ENCODE measurements at places on chromosomes 16 and 17.

- DNase-seq, result no peak
Measured at GRCh38 chr16:56969769-56970168, 8.0 kb downstream of the CETP start.

- DNase-seq, result no peak
Measured at GRCh38 chr17:45155029-45155428, 6.6 kb upstream of the HEXIM2 start.

GRCh38 chr16:2074071-2074470 lies 26.3 kb downstream of the TSC2 start:
- DNase-seq, result no peak

GRCh38 chr17:68205808-68206720 lies 41.8 kb upstream of the AMZ2 start:
- DNase-seq, result no peak

DNA sequence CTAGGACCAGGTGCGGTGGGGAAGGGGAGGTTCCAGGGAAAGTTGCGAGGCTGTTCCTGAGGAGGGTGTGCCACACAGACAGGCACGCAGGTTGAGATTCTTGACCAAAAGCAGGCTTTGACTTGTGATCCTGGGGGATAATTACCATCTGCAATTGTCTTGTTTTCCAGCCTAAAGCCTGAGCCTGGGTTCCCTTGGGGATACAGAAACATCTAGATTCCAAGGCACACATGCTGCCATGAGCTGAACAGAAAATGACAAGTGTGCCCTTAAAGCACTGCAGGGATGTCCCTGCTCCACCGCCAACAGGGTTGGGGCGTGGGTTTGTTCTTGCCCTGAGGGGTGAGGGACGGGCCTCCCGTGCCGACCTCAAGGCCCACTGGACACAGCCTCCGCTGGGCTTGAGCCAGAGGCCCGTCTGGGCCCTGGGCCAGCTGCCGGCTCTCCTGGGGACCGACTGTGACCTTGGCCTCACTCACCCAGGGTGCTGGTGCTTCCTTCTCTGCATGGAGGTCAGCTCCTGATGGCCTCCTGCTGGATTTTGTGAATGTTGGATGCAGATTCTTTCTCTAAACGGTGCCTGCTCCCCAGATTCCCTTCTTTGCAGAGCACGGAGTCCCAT lies 14.0 kb downstream of the CA5A start:
- no peak for DNase-seq

DNA sequence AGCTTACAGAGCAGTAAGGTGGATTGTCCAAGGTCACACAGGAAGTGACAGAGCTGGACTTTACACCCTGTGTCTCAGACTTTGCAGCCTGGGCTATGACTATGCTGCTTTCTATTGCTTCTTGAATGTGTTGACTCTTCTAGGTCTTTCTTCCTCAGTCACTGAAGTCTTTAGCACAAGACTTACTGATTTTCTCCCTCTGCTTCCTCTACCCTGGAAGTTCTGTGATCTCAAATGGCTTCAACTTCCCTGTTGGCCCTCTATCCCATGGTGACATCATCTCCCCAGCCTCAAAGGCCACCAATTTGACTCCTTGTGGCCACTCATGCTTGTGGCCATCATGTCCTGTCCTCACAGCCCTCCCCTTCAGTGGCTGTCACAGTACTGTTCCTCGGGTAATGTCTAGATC lies 181.3 kb downstream of the HS3ST3A1 start:
- DNase-seq, result no peak

GRCh38 chr17:4900231-4901107 lies 1.1 kb downstream of the C17orf107 start:
- no peak for DNase-seq

DNA sequence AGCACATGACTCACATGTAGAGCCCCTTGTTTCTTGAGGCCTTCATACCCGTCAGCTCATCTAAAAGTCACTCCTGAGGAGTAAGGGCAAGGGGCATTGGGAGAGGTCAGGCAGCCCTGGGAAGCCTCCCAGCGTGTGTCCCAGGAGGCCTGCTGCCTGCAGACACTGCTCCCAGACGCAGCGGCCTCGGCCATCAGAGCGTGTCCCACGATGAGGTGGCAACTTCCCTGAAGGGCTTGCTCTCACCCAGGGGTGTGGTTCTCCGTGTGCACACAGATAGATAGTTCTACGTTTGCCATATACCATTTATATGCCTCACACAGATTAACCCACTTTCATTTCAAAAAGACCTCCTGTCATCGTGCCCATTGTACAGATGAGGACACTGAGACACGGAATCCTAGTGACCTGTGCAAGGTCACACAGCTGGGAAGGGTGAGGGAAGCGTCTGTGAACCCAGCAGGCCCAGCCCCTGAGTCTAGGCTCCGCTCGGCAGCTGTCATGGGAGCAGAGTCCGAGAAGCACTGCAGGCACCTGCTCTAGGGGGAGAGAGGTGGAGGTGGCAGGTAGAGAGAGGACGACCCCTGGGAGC lies 8.3 kb downstream of the TUBB3 start:
- DNase-seq, result no peak

GRCh38 chr17:66764506-66764905 lies 70.4 kb upstream of the CACNG5 start:
- peak; percentile 96 for DNase-seq

DNA sequence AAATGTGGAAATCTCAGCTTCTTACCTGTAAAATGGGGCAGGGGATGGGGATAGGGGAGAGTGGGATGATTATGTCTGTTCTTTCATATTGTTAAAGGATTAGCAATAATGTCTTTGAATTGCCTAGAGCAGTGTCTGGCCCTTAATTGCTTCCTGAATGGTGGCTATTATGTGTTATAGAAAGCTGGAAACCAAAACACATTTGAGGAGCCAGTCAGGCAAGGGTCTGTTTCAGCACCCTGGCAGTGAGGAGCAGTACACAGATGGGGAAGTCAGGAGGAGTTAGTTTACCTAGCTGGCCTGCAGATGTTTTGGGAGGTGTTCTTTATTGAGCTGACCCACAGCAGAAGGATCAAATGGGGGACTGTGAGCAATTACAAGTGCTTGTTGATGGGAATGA lies 63.0 kb downstream of the NUP93 start:
- DNase-seq, result no peak

- no peak for DNase-seq
Measured at GRCh38 chr16:48958681-48959080, 323.0 kb downstream of the CBLN1 start.

- DNase-seq, result no peak
Measured at GRCh38 chr17:14044702-14045101, 24.6 kb upstream of the COX10 start.

DNA sequence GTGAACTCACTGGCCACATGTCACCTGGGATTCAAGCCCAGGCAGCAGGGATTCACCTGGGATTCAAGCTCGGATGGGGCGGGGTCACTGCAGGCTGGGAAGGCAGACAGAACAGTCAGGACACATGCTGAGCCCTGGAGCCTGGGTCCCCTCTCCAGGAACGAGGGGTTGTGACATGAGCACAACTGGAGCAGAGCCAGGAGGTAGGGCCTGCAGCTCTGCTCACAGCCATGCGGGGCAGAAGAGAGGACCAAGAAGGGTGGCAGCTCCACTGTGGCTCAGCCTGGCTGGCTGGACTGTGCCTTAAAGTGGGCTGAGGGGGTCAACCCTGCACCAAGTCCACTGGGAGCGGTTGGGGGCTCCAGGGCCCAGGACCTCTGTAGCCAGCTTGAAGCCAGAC lies 150.1 kb downstream of the RAB11FIP4 start:
- DNase-seq, result no peak

- DNase-seq, result no peak
Measured at GRCh38 chr16:86565181-86565631, 1.4 kb upstream of the FOXC2 start.

DNA sequence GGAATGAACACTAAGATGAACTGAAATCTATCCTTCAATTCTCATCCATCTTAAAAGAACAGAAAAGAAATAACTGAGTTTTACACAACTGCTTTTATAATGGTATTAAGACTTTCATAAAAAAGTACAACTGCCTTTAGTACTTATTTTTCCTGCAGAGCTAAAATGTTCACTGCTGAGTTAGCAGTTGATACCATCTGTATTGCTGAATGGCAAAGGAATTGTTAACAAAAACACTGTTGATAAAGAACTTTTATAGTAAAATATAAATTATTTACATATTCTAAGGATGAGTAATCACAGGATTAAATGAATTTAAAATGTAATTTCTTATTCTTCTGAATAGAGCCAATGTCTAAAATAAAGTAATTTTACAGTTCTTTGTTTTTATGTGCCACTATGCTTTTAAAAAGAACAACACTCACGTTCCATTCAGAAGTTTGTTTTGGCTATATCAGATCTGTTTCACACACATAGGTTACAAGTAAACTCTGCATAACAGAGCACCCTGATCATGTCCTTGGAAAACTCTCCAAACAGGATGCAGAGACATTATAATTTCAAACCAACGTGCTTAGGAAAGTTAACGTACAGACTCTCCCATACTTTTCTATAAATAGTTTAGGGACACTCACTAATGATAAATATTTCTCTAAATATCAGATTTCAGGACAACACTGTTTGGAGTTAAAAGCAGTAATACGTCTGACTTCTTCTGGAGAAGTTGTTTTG lies 151.1 kb downstream of the ITFG1 start:
- DNase-seq, result no peak

GRCh38 chr16:87812200-87812656 lies 46.4 kb upstream of the KLHDC4 start:
- no peak for DNase-seq

GRCh38 chr16:81003064-81003463 lies 3.6 kb downstream of the CMC2 start:
- DNase-seq, result no peak

DNA sequence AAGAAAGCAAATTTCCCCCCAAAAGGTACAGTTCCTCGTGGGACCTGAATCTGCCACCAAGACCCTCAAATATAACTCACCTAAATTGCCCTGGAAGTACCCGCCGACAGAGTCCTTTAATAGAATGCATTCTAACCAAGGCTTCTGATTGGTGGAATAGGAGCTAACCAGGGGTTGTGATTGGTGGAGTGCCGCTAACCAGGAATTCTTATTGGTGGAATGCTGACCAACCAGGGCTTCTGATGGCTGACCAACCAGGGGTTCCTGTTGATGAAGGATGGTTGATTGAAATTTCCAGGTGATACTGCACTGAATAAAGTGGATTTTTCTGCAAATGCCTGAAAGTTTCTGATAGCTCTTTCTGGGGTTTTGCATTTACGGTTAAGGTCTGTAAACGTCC lies 6.5 kb downstream of the TFAP4 start:
- no peak for DNase-seq

DNA sequence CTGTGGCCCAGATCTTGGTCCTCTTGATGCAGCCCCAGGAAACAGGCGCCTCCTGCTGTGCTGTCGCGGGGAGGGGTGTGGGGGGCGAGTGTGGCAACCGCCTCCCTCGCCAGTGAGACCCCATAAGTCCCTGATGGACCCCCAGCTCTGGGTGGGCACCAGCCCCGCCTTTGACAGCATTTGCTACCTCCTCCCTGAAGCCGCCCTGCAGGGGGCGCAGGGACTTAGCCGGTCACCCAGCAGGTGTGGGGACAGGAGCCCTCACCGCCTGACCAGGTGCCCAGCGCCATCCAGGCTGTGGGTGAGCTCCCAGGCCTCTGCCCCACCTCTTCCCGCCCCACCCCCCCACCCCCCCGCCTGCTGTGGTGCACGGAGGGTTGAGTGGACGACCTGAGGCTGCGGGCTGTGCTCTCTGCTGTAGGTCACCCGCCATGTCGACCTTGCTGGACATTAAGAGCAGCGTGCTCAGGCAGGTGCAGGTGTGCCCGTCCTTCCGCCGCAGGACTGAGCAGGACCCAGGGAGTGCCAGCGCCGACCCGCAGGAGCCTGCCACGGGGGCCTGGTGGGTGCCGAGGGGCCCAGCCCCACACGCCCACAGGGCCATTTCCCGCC lies 4.8 kb downstream of the BAIAP3 start:
- DNase-seq, result no peak

GRCh38 chr17:66413559-66414520 lies 111.4 kb downstream of the PRKCA start:
- no peak for DNase-seq

- DNase-seq, result no peak
Measured at GRCh38 chr16:1033128-1033679, 39.3 kb upstream of the SSTR5 start.

DNA sequence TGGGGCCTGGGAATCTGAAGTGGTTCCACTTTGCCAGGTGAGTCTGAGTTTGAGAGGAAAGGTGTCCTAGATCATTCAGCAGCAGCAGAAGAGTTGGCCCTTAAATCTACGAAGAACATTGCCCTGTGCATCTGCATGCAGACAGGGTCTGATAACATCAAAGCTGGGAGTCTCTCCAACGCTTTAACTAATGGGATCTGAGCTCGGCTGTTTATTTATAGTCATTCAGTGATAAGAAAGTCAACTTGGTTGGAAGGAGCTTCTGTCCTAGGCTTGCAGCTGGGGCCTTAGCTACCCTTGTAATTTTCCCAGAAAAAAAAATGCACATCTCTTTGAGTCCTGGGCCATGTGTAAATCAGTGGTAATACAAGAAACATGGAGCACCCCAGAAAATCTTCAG lies 418.0 kb upstream of the HSBP1 start:
- DNase-seq, result no peak

- no peak for DNase-seq
Measured at GRCh38 chr16:8430401-8430800, 159.9 kb downstream of the TMEM114 start.

DNA sequence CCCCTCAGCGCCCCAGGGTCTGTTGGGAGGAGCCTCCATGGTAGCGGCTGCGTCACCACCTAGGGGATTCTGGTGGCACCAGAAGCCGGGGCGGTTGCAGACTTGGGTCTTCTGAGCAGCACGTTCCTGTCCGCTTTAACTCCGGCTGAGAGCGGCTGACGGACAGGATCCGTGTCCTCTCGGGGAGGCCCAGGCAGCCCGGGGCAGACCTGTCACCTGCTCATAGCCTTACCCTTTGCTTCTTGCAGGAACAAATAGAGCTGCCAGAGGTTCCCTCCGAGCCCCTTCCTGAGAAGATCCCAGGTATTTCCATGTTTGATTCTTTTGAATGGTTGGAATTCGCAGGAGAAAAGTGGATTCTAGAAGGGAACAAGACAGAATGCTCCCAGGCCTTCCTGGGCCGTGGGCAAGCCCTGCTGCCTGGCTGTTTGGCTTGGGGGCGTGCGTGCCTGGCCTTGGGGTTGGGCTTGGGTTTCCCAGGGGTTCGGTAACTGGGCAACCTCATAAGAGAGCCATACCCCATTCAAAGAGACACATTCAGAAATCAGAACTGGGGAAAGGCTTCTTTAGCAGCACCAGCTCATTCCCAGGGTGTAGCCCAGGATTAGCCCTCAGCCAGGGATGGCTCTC lies 6.6 kb downstream of the CHMP6 start:
- no peak for DNase-seq

Measured in NCI-H1092 (cell line).